ENCODE measurements at places on chromosomes 5 and 9.

DNA sequence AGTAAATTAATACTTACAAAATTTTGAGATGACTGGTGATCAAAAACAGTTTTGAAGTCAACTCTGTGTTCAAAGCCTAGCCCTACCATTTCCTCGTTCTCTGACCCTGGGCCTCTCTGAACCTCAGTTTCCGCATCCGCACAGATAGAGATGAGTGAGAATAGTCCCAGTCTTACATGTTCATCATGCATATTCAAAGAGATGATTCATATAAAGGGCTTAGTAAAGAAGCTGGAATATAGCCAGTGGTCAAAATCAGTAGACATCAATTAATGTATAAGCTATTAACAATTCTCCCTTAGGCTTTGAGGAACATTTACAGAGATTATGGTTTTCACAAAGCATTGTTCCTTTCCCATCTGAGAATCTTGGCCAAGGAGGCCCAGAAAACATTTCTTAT is 250.6 kb downstream of the SPOCK1 start:
- no peak for DNase-seq

DNA sequence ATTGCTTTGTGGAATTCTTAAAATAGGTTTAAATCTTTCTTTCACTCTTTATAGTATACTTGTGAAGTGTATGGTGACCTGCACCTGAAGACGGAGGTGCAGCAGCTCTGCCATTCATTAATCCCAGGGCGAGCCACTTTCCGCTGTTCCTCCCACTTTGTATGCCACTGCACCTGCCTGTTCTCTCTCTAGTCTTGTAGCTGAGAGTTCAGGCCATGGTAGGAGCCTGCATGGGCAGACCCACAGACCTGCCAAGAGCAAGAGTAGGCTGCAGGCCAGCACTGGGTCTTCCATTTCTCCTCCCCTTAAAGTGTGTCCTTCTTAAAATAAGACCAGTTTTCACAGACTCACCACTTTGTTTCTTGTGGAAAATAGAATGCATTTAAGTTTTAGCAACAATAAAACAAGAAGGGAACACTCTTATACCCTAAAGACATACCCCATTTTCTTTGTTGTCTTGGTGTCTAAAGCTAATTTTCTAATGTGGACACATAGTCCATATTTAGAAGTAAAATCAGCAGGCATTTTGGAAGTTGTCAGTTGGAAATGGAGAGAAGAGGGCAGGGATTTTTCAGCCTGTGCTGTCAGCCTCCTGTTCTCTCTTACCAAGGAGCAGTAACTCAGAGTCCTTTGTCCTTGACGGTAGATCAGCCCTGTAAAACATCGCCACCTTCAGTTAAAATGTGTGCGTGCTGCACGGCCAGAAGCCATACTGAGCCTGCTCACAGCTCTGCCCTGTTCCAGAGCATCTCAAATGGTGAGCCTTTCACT is 103.2 kb downstream of the SNCAIP start:
- no peak for DNase-seq

DNA sequence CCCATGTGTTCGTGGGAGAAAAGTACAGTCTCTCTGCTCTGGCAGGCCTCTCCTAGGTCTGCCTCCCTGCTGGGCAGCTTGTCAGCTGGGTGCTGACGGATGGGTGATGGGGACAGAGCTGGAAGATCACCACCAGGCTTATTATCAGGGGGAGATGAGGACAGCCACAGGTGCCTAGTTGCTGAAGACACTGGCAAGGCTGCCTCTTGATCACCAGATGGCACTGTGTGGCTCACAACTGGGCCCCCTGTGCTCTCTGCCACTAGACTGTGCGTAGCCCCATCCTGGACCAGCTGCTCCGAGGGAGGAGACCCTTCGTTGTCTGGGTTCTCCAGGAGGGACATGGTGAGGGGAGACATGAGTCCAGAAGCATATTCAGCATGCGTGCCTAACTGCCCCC is 73.0 kb downstream of the KIF24 start:
- DNase-seq, result no peak

- DNase-seq, result no peak
Observed at GRCh38 chr5:136034492-136034891, 5.7 kb downstream of the TGFBI start.

DNA sequence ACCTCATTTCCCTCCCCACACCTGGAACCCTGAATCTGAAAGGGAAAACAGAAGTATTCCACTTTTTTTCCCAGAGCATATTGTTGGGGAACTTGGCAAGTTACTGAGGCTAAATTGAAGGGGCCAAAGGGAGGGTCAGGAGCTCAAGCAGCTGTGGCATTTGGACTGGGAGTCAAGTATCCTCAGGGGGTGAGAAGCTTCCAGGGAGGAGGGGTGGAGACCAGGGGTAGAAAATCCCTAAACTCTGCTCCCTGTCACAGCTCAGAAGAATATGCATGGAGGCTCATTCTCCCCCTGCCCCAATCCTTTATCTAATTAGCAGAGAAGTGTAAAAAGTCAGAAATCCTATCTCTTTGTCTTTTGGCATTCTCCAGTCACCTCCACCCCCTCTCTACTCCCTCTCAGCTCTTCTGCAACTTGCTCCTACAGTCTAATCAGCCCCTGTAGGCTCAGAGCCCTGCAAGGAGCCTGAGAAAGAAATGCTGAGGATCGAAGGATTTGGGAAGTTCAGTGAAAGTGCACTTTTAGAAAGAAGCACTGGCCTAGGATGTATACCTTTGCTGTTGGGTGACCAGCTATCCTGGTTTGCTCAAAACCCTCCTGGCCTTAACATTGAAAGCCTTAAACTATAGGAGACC is 5.7 kb upstream of the WNT8A start:
- DNase-seq, result no peak

DNA sequence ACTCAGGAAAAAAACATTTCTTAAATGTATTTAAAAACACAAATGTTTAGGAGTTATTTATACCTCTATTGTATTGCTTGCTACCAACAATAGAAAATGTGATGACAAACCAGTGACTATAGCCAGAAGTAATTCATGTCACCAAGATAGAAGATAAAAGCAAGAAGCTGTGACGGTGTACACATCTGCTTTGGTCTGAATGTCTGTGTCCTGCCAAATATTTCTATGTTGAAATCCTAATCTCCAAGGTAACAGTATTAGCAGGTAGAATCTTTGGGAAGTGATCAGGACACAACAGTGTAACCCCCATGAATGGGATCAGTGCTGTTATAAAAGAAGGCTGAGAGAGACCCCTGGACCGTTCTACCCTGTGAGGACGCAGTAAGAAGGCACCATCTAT is 74.7 kb downstream of the CEMIP2 start:
- DNase-seq, result no peak

- DNase-seq, result no peak
Observed at GRCh38 chr5:77877516-77878355, 101.6 kb upstream of the TBCA start.

- DNase-seq, result no peak
Observed at GRCh38 chr9:122394265-122395125, 23.7 kb downstream of the PTGS1 start.

DNA sequence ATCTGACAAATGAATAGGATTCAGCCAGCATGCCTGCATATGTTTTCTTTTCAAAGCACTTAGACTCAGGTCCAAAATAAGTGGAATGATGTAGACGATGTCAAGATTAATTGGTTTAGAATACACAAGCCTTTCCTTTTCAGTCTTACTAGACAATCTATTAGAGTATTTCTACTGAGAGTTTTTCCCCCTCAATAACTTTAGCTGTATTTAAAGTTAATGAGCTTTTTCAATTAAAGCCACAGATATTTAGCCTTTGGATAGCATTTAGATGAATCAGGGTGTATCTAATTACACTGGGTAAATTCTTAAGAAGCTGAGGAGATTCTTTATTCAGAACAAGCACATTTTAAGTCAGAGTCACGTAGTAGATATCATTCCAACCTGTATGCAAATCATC is 198.7 kb upstream of the MPDZ start:
- DNase-seq, result no peak

DNA sequence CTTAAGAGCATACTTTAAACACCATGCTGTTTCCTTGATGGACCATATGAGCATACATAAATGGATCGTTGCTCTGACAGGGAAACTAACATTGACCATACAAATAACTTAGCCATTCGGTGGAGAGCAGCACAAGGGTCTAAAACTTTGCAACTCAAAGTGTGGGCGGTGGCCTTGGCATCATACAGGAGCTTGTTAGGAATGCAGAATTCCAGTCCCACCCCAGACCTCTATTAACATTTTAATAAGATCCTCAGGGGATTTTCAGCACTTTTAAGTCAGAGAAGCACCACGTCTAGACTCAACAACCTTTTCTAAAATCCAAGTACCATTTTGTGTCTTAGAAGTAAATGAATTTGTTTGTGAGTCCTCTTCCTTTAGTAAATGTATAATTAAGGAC is 260.9 kb downstream of the EBF1 start:
- DNase-seq, result no peak

- DNase-seq, result no peak
Observed at GRCh38 chr5:132762246-132763000, 14.6 kb downstream of the SEPTIN8 start.

GRCh38 chr9:137974746-137975526 is 97.4 kb downstream of the CACNA1B start:
- no peak for DNase-seq

DNA sequence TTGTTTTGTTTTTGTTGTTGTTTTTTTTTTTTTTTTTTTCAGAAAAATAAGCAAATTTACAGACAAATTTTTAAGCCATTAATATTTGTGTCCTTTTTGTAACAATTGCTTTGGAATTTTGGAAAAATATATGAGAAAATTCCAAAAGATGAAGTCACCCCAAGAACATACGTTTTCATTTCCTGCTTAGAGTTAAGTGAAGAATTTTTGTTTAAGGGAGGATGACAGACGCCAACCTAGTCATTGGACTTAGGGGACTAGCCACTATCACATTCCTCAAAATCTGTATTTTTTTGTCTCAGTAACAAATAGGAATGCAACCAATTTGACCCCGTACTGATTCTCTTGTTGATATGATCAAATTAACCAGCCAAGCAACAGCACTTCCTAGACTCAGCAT is 433.9 kb upstream of the SLC30A5 start:
- DNase-seq, result no peak

GRCh38 chr5:44797841-44798240 is 10.9 kb upstream of the MRPS30 start:
- DNase-seq, result no peak
